Cardiac muscle cell (in vitro differentiated cells and primary cell): ENCODE measurements at places on chromosomes 7 and 10. TPM values are rescaled to one million over a fixed set of nuclear protein-coding genes. Genes with fewer than 3 reads are reported as not detected.

The TBXAS1 gene
- 2.9 and 6.2 TPM in 2 replicates for polyA plus RNA-seq

The COL13A1 gene
- polyA plus RNA-seq, result 57.2 and 95.2 TPM in 2 replicates

The SPDYE1 gene
- polyA plus RNA-seq, result 1.6 and 1.7 TPM in 2 replicates

The TMEM140 gene
- 9.4 and 10.4 TPM in 2 replicates for polyA plus RNA-seq

The C10orf67 gene
- polyA plus RNA-seq, result 0.16 TPM in 1 of 2 replicates, not detected in the other

DNA sequence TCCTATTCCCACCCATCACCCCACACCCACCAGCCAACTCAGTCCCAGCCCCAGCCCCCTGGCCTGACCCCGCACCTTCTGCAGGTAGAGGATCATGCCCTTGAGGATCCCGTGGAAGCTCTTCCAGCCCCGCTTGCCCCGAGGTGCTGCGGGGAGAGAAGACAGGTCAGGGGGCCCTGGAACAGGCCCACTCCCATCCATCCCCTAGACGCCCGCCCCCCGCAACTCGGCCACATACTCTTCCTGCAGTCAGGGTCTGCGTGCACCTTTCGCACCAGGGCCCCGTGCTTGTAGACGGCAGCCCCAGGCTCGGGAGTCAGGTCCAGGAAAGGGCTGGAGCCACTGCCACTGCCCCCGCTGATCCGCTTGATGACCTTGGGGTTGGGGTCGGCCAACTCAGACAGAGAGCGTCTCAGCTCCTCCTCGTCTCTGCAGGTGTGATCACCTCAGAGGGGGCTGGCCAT is 9.6 kb downstream of the NFKB2 start:
- DNase-seq, result no peak

GRCh38 chr7:142896151-142896550 is 10.6 kb upstream of the TRPV6 start:
- DNase-seq, result no peak

DNA sequence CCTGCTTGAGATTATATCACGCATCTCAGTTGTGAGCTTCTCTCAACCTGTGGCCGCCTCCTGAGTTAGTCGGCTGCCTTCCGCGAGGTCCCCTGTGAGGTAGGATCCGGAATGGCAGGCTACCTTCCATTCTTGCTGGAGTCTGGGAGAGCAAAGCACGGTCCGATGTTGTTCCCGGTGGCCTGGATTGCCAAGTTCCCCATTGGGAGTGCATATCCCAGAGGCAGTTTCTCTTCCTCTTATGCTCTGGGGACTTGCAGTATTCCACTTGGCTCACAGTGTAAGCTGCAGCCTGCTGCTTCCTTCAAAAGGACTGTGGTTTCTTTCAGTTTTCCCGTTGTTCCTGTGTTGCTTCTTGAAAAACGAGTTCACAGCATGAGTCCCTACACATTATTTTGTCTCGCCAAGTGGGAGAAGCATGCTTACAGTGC is 225.4 kb upstream of the ZWINT start:
- no peak for DNase-seq

DNA sequence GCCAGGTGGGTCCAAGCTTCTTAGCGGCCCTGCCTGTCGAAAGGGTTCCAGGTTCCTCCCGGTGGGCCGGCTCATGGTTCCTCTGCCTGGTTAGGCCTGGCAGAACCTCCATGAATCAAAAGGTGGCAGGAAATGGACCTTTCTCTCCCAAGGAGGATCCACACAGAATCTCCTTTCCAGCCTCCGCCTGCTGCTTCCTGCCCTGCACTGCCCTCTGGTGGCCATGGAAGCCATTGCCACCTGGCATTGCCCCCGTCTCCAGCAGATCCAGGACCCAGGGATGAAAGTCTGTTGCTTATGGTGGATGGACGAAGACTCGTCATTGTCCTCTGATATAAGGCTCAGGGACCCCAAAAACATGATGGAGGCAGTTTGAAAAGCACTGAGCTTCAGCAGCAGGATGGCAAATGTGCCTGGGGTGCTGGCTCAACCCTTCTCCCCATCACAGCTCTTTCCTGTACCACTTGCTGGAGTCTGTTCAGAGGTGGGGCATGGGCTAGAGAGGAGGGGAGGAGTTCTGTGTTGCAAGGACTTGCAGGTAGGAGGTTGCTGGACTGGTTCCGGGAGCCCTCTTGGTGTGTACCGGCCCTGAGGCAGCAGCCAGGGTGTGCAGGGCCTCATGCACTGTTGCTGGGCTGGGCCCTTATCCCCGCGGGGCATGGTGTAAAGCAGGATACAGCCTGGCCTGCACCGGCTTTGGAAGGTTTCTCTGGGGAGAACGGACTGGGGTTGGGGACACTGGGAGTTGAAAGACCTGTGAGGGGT is 11.3 kb upstream of the INMT start:
- DNase-seq, result peak; percentile 71

GRCh38 chr7:74230446-74231231 is 20.8 kb downstream of the LAT2 start:
- DNase-seq, result no peak

GRCh38 chr10:68156373-68157185 is 47.3 kb downstream of the MYPN start:
- peak; percentile 83 for DNase-seq
